ENCODE measurements at places on chromosomes 4 and X.
A peak's percentile ranks its signal among the peaks of the same experiment; 100 is the strongest.

- DNase-seq = no peak
Measured at GRCh38 chrX:33330798-33331197, 119.4 kb upstream of the DMD start.

DNA sequence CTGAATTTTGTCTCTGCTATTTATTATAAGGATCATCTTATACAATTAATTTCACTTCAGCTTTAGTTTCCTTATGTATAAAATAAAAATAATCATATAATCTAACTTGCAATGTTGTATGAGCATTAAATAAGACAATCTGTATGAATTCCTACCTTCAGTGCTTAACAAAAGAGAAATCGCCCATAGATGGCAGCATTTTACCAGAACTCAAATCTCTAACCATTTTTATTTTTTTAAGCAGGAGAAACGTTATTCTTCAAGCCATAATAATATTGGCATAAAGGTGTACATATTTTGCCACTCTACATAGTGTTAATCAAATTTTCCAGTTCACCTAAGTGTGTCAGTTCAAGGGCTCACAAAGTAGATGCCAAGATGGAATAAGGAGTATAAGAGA, 78.8 kb downstream of the TMEM47 start:
- DNase-seq = no peak

GRCh38 chrX:17713288-17713687, 24.0 kb upstream of the SCML1 start:
- no peak for DNase-seq

- DNase-seq = peak; percentile 23
Measured at GRCh38 chr4:152936446-152937335, 568 bp downstream of the FHDC1 start.

GRCh38 chrX:39682778-39683177, 415.0 kb downstream of the BCOR start:
- no peak for DNase-seq

DNA sequence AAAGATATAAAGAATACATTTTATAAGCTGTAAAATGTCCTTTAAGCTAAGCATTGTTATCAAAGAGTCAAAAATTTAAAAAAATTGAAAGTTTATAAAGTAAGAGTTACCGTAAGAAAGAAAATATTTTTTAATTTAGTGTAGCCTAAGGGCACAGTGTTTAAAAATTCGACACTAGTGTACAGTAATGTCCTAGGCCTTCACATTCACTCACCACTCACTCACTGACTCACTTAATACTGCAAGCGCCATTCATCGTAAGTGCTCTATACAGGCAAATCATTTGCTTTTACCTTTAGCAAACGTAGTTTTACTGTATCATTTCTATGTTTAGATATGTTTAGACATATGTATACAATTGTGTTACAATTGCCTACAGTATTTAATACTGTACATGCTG, 20.2 kb downstream of the GLRA3 start:
- DNase-seq = no peak

DNA sequence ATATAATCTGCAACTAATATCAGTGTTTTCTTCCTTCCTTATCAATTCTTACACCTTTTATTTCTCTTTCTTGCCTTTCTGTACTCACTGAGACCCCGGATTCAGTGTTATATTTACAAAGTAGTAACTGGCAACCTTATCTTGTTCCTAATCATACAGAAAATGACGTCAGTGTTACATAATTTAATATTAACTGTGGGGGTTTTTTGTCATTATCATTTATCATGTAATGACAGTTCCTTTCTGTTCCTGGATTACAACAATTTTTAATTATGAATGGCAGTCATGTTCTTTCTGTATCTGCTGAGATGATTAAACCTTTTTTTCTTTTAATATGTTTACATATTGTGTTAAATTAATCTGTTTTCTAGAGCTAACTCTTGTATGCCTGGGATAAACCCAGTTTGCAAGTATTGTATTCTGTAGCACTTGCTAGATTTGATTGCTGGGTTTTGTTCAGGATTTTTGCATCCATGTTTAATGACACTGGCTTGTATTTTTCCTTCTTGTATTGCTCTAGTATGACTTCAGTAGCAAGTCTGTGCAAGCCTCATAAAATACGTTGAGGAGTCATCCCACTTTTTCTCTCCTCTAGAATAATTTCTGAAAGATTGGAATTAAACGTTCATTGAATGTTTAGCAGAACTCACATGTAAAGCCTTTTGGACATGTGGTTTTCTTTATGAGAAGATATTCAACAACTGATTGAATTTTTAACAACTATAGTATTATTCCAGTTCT, 10.4 kb upstream of the HSPA4L start:
- no peak for DNase-seq

- DNase-seq = no peak
Measured at GRCh38 chrX:153052534-153052933, 3.7 kb upstream of the PNMA3 start.

GRCh38 chrX:40684092-40684491, 36.7 kb upstream of the CXorf38 start:
- DNase-seq = no peak

DNA sequence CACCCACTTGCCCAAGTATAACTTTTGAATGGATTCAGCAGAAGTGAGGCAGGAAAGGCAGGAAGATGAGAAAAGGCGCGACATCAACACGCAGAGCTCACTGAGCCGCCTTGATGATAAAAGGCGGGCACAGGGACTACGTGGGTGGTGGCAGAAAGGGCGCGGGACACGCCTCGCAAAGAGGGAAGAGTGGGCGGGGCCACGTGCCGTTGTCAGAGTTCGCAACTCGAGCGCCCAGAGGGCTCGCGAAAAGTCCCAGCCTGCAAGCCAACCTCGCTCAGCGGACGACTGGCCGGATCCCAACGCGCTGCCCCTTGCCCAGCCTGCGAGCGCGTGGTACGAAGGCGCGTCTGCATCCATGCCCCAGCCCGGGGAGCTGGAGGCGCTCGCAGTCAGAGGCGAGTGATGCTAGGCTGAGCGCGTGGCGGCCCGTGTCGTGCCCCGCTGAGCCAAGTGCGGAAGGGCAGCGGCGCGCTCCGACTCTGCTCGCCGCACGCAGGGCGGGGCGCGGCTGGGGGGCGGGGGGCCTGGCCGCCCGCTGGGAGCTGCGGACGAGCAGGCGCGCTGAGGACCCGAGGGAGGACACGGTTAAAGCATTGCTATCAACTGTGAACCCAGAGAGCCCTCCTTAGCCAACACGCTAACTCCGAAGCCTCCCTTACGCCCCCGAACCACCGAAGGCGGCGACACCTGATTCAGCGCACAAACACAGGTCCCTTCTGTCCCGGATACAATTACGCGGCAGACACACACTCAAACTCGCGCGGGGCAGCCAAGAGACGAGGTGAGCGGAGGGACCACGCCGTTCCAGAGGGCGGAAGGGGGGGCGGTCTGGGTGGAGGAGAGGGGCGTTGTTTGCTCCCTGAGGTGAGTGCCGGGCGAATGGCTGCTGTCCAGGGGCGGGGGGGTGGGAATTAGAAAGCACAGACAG, at the start of gene UGT8:
TSS of gene UGT8 (plus strand) at position 617 of the 931 bp plus-strand sequence. CDS start 24,074 bp downstream, outside the sequence.
- peak; percentile 63 for DNase-seq

DNA sequence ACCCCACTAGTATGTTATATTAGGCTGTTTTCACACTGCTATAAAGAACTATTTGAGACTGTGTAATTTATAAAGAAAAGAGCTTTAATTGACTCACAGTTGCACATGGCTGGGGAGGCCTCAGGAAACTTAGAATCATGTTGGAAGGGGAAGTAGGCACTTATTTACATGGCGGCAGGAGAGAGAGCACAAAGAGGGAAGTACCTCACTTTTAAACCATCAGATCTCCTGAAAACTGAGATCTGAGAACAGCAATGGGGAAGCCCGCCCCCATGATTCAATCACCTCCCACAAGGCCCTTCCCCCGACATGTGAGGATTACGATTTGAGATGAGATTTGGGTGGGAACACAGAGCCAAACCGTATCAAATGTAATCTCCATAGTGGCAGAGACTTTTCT, 45.4 kb upstream of the XK start:
- no peak for DNase-seq

DNA sequence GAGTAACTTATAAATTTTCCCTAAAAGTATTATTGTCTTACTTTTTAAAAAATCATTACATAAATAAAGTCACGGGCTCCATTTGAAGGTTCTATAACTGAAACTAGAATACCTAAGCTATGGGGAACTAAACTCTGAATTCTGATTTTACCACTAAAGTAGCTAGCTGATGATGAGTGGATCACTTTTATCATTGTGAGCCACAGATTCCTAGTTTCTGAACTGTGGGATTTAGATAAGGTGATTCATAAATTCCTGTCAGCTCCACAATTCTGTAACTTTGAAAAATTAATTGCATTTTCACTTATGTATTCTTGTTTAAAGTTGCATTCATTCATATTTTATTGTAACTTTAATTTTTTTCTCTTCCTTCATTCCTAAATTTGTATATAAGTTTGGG, 540.9 kb downstream of the GBA3 start:
- no peak for DNase-seq

DNA sequence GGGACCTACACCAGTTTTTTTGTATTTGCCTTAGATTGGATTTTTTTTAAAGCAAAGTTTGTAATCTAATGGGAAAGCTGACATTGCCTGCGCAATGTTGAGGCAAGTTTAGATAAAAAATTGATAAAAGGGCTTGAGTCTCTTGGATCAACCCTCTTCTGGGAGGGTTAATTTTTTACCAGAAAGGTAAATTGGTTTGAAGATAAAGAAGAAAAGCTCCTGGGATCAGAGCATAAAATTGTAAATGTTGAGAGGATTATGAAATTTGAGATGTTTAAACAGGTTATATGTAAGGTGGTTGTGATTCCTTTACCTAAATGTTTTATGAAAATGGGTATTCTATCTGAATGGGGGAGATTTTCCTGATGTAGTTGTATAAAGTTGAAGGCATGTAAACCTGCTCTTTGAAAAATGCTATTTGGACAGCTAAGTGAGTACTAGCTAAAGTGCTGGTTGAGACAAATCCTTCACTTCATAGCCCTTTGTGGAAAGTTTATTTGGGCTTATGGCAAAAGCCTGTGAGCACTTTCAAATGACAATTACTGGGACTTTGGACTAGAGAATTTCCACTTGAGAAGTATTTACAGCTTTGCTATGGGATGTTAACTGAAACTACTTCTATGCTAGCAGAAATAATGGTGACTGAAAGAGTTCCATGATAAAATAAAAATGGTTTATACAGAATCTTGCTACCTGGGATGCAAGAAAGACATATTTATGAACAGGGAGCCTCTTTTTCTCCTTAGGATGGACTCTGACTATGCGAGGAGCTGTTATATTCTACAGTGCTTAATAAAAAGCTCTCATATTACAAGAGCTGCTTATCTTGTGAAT, 56.2 kb downstream of the UGT2B10 start:
- no peak for DNase-seq

DNA sequence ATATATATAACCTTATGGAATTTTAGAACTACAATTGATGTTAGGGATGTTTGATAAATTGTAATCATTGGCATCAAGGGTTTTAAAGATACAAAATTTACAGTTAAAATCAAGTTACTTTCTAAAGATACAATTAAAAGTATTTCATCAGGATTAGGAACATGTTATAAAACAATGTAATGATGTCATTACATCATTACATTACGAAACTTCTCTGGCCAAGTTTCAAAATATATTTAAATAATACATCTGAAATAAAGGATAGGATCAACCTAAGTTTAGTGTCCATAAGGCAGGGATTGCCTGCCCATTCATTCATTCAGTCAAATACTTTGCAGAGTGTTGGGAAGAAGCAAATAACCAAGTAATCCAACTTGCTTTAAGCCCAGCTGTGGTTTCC, 75.1 kb downstream of the TENM3 start:
- DNase-seq = no peak

DNA sequence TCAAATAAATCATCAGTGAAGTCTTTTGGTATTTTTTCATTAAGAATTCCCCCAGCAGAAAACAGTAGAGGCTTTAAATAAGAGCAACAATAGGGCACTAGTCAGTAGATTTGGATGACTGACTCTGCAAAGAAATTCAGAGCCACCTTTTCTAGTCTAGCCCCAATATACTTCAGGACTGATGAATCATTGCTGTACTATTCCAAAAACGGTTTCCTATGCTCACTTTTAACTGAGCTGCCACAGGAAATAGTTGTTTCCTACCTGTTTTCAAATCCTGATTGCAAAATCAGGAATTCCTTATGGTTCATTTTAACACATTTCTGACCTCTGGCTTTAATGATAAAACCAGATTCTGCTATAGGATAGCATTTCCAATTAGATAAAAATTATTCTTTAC, 171.6 kb downstream of the NR3C2 start:
- DNase-seq = no peak

GRCh38 chr4:102525504-102525903, 24.3 kb downstream of the NFKB1 start:
- no peak for DNase-seq

DNA sequence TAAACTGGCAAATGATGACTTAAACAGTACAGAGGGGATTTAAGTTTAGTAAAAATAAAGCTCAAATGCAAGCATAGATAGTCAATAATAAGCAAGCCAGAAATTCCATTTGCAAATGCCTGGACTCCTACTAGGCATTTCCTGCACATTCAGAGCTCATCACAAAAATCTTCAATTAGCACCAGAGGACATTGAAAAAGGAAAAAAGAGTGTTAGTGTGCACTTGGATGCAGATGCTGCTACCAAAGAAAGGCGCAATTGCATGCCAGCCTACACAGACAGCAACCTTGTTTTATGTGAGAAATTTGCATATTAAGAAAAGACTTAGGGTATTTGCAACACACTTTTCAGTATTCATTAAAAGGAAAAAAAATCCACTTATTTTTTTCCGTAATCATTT, 282.1 kb downstream of the GRIA2 start:
- no peak for DNase-seq

GRCh38 chrX:850471-850916, 219.9 kb downstream of the SHOX start:
- no peak for DNase-seq

DNA sequence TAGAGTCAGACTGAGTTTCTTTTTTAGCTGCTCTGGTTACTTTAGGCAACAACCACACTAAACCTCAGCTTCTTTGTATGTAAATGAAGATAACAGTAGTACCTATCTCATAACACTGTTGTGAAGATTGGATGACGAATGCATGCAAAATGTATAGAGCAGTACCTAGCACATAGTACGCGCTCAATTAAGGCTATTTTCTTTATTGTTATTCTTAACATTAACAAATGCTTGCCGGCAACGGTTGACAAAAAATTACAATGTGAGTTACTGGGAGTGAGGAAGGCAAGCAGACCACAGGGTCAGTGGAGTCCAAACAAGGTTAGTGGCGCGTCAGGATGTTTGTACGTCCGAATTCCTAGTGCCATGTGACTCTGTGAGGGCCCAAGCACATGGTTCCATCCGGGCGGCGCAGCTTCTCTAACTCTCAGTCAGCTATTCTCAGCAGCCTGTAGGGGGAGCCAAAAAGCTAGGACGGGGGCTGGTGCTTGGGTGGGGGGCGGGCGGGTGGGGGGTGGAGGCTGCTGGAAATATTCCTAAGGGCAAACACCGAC, 821 bp upstream of the NALF2 start:
- DNase-seq = no peak

- peak; percentile 86 for DNase-seq
Measured at GRCh38 chr4:83219344-83220331, 65.0 kb downstream of the COQ2 start.

- peak; percentile 82 for DNase-seq
Measured at GRCh38 chr4:102625232-102625930, 124.2 kb downstream of the NFKB1 start.
